ENCODE measurements at places on chromosomes 2 and 18.

DNA sequence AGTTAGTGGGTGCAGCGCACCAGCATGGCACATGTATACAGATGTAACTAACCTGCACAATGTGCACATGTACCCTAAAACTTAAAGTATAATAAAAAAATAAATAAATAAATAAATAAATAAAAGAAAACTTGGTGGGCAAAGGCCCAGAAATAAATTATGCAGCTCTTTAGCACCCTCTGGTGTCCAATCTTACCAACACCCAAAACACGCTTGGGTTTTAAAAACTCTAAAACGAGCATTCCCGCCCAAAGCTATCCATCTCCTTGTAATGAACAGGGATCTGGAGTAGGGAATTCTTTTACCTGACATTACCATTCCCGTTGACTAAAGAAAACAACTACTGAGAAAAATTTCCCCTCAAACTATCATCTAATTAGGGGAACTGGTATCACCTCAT, 2005.9 kb upstream of the CELF4 start:
- no peak for DNase-seq

DNA sequence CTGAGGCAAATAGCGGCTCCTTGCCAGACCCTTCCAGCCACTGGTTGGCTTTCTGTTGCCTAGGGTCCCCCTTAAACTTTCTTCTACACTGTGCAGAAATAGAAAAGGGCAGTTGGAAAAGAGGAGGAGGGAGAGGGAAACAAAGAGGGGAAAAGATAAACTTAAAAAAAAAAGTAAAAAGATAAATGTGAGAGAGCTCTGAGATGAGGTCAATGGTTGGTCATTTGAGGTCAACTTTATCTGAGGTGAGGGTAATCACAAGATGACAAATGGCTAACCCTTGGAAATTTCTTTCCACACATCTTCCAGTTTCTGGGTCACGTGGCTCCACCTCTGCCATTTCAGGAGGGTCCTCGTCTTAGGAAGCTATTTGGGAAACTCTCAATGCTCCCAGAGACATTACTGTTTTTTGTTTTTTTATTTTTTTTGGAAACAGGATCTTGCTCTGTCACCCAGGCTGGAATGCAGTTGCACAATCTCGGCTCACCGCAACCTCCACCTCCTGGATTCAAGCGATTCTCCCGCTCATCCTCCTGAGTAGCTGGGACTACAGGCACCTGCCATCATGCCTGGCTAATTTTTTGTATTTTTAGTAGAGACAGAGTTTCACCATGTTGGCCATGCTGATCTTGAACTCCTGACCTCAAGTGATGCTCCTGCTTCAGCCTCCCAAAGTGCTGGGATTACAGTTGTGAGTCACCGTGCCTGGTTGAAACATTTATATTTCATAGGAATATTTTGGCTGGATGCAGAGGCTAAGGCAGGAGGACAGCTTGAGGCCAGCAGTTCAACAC, 199.9 kb downstream of the TGIF1 start:
- DNase-seq: no peak

DNA sequence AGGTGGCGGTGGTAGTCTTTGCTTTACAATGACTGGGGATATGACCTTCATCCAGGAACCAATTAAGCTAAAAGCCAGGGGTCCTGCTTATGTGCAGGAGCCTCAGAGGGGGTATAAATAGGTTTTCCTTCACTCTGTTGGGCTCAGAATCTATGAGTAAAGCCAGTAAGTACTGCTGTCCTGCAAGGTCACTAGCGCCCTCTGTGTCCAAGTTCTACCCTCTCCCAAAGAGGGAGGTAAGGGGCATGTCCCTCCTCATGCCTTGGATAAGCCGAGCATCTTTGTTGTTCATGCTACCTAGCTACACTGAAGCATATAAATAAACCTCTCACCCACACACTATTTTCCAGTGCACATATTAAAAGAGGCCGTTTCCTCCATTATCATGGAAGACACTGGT, 79.4 kb downstream of the SPRED2 start:
- DNase-seq: no peak

DNA sequence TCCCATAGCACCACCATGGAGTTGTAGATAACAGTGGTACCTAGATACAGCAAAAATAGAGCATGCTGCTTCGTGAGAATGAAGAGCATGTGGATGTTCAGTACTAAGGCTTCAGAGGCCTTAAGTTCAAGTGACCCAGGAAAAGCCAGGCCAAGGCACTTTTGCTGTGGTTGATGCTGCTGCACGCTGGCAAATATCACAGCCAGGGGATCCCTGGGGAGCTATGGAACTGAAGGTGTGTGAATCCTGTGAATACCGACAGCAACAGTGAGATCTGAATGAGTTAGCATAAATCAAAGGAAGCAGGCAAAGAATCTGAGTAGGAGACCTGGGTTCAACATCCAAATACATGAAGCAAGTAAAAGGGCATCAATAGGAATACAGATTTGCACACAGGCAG, 158.6 kb upstream of the THUMPD2 start:
- no peak for DNase-seq

DNA sequence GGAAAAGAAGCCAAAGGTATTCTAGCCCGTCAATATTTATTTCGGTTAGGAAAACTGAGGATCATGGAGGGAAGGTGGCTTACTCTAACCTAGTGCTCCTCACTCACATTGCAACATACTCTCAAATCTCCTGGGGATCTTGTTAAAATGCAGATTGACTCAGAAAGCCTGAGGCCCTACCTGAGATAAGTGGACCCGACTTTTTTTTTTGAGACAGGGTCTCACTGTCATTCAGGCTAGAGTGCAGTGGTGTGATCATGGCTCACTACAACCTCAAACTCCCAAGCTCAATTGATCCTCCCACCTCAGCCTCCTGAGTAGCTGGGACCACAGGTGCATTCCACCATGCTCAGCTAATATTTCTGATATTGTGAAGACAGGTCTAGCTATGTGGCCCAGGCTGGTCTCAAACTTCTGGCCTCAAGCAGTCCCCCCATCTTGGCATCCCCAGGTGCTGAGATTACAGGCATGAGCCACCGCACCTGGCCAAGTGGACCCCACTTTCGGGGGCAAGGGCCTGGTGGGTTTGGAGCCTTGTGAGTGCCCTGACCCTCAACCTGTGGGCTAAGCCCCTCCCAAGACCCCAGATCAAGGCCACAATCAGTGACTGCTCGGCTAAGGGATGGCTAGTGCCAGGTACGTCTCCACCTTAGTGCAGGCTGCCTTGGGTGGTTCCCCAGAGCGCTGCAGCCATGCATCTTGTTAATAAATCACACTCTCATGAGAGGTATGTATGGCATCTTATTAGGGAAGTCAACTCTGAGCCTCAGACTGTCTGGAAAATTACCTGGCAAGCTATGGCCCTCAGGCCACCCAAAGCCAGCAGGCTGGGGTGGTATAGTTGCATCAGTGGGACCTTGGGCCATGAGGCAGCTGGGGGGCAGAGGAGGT, 1.1 kb upstream of the NEURL3 start:
- DNase-seq: no peak

DNA sequence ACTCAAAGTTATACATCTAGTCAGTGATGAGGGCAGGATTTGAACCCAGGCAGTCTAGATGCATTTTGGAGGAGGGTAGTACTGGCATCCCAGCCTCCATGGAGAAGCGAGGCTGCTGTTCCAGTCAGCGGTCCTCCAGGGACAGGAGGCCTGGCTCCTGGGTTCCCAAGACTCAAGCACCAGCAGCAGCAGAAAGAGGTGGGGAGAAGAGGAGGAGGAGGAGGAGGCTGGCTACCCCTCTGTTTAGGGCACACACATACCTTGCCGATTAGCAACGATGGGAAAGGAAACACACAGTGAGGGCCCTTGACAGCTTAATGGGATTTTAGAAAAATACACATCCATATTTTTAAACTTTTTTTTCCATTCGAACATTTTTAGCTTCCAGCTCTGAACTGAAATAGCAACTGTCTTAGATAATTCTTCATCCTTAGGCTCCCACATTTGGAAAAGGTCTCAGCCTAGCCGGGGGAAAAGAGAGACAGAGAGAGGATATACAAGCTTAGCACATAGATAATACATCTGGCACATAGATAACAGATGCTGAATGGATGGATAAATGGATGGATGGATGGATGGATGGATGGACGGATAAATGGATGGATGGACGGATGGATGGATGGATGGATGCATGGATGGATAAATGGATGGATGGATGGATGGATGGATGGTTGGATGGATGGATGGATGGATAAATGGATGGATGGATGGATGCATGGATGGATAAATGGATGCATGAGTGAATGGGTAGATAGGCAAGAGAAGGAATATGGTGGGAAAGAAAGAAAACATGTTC, 87.9 kb downstream of the LBH start:
- DNase-seq: no peak

- DNase-seq: no peak
These were observed 1021.3 kb upstream of the GYPC start for GRCh38 chr2:125634662-125635061.

GRCh38 chr2:25251422-25252273, 83.3 kb upstream of the POMC start:
- DNase-seq: no peak

GRCh38 chr2:112118148-112118547, 20.0 kb upstream of the FBLN7 start:
- no peak for DNase-seq

GRCh38 chr2:186827862-186828492, 21.0 kb downstream of the ZSWIM2 start:
- DNase-seq: no peak

DNA sequence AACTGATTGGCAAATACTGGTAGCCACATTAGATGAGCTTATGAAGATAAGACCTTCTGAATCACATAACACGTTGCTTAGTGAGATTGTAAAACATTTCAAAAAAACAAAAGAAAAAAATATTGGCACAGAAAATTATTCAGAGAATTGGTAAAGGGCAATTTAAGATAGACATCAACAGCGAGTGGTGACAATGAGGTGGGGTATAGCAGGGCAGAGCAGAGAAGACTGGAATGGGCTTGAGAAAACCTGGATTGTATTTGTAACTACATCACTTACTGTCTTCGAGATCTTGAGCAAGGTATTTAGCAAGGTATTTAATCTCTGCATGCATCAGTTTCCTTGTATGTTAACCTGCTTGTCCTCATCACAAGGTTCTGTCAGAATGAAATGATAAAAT, 313.0 kb upstream of the MEIS1 start:
- DNase-seq: no peak

- DNase-seq: no peak
These were observed 36.2 kb downstream of the FTCDNL1 start for GRCh38 chr2:199814817-199815211.

DNA sequence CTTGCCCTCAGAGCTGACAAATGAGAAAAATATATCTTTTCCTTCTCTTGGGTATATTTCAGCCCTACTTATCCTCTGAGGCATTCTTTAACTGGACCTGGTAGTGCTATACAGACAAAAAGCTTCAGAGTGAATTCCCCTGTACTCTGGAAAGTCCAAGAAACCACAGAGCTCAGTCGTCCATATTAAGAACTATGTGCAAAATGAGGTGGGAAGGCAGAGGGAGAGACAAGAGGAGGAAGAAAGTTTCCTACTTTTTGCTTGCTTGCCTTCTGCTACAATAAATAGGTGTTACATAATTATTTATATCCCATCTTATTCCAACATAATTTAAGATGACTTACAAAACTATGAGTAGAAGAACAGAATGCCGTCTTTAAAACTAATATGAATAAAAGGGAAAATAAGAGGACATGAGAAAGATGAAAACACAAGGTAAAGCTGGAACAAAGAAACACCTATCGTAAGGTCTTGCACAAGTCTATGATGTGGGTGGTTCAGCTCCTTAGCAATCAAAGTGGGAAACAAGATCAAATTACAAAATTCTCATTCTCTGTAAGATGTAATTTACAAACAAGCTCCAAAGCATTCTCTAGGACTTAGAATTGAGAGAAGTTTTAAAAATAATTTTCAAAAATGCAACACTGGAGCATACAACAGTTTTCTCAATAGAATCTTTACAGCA, 97.9 kb downstream of the BAZ2B start:
- no peak for DNase-seq

- no peak for DNase-seq
These were observed 4.7 kb downstream of the ACVR1 start for GRCh38 chr2:157871415-157871814.

Data from stimulated activated CD8-positive, alpha-beta memory T cell treated with anti-CD3 and anti-CD28 coated beads, Interleukin-12 subunit alpha, Interleukin-12 subunit beta, amount 100 ng/mL, for 1 hour (primary cell).